ENCODE measurements at places on chromosomes 7 and 10. TPM values are rescaled to one million over a fixed set of nuclear protein-coding genes. Genes with fewer than 3 reads are reported as not detected.

- DNase-seq, result no peak
- no peak overlapping the region for H3K27ac ChIP-seq
- no peak overlapping the region for H3K4me3 ChIP-seq
- no peaks in the 10 kb centered on the region for H3K27me3 ChIP-seq
- H3K4me1 ChIP-seq, result peaks cover 39% of the 10 kb centered on the region
These were observed 25.8 kb downstream of the TMEM120A start for GRCh38 chr7:75968561-75969001.

DNA sequence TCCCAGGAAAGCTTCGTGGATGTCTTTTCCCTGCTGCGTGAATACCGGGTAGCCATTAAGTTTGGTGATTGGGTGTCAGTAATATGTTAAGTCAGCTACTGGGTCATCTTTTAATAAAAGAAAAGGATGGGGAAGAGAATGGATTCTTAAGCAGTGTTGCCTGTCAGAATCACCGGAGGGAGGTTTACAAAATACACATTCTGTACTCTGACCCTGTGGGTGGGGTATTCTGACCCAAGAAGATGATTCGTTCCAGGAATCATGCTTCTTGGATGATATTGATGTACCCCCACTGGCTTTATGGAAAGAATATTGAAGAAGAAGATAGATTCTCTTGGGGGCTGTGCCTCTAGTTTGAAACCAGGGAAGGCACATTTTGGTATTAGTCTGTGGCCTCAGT is 18.3 kb downstream of the SGPL1 start:
- DNase-seq, result no peak
- no peak overlapping the region for H3K4me3 ChIP-seq
- H3K4me1 ChIP-seq, result peaks cover 18% of the 10 kb centered on the region
- no peak overlapping the region for H3K27ac ChIP-seq
- H3K36me3 ChIP-seq, result no peaks in the 10 kb centered on the region

GRCh38 chr7:128899392-128899791 is 11.1 kb downstream of the KCP start:
- H3K36me3 ChIP-seq, result no peaks in the 10 kb centered on the region
- DNase-seq, result no peak
- no peak overlapping the region for H3K27ac ChIP-seq
- no peaks in the 10 kb centered on the region for H3K4me1 ChIP-seq

The CALHM3 gene
- 0.39 TPM for total RNA-seq

GRCh38 chr7:96144260-96144526 is 177.7 kb downstream of the SLC25A13 start:
- no peak for DNase-seq
- H3K4me1 ChIP-seq, result no peaks in the 10 kb centered on the region
- H3K4me3 ChIP-seq, result no peak overlapping the region
- H3K36me3 ChIP-seq, result no peaks in the 10 kb centered on the region

- H3K27me3 ChIP-seq, result no peaks in the 10 kb centered on the region
- no peak overlapping the region for H3K27ac ChIP-seq
- no peaks in the 10 kb centered on the region for H3K36me3 ChIP-seq
- no peak overlapping the region for H3K4me3 ChIP-seq
These were observed 27.3 kb downstream of the UBE3C start for GRCh38 chr7:157165987-157166386.

The TDRD1 gene
- 32.3 TPM for total RNA-seq

DNA sequence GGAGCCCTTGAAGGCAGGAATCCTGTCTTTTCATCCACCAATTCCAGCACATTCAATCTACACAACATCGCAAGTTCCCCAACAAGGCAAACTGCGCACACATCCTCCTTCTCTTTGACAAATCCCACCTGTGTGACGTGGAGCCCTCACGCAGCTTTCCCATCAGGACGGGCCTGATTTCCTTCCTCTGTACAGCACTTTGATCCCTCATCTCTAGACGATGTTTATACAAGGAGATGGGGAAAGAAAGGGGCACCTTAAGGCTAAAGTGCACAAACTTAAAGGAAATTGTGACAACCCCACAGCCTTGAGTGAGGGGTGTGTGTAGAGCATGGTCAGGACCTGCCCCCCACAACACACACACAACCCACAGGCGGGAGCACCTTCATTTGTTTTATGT is 97.2 kb downstream of the PRKAG2 start:
- H3K27me3 ChIP-seq, result no peaks in the 10 kb centered on the region
- no peaks in the 10 kb centered on the region for H3K36me3 ChIP-seq
- no peak overlapping the region for H3K27ac ChIP-seq

DNA sequence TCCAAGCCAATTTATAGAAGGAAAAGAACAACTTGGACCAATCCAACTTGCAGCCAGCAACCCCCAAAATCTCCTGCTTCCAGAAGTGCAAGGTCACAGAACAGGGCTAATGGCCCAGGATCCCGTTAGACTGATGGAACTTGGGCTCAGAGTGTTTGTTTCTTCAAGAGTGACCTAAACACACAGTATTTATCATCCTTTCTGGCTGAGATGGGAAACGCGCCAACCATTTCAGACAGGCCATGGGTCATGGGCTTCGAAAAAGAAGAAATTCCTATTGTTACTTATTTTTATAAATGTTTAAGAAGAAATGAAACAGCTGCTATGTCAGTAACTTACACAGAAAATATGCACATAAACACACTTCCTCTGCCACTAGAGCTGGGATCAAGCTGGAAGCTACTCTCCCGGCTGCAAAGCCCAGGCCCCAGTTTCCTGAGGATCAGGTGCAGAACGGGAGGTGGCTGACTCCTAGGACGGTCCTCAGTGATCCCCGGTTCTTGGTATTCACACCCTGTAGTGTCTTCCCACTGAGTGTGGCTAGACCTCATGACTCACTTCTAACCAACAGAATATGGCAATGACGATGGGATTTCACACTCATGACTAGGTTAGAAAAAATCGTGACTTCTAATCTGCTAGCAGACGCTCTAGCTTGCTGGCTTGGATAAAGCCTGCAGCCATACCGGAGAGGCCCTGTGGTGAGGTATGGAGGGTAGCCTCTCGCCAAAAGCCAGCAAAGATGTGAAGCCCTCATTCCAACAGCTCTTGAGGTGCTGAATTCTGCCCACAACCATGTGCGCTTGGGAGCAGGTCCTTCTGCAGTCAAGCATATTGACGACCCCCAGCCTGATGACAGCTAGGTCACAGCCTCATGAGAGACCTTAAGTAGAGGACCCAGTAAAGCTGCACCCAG is 60.2 kb downstream of the CHST15 start:
- H3K27me3 ChIP-seq, result no peaks in the 10 kb centered on the region
- peaks cover 15% of the 10 kb centered on the region for H3K4me1 ChIP-seq
- no peak overlapping the region for H3K4me3 ChIP-seq
- DNase-seq, result peak; percentile 56
- H3K27ac ChIP-seq, result no peak overlapping the region

DNA sequence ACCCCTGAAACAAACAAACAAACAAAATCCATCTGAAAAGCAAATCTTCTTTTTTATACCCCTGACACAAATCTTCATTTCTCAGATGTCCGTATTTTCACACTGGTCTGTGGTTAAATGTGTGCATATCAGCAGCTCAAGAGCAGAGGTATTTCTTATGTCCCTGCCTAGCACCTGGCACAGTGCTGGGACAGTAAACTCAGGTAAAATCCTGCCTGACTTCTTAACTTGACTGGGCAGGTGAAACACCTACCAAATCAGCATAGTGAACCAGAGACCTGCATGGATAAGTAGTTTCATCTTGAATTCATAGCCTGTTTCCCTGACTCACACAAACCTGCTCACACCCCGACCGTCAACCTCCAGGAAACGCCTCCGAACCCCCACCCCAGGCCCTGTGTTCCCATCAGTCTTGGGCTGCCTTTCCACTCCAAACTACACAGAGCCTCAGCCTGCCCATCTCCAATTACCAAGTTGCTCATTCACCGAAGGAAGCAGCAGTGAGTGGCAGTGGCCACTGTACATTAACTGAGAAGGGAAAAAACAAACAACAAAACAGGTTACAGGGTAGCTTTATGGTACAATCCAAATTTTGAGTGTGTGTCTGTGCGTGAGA is 109.9 kb downstream of the HECTD2 start:
- DNase-seq, result no peak
- H3K27ac ChIP-seq, result peak overlapping the region; percentile 17
- no peak overlapping the region for H3K4me3 ChIP-seq

- no peak overlapping the region for H3K27ac ChIP-seq
- no peaks in the 10 kb centered on the region for H3K27me3 ChIP-seq
- no peaks in the 10 kb centered on the region for H3K4me1 ChIP-seq
- H3K4me3 ChIP-seq, result no peak overlapping the region
These were observed 1.9 kb downstream of the RNF32 start for GRCh38 chr7:156642306-156643045.

GRCh38 chr7:88985295-88985694 is 189.8 kb upstream of the TEX47 start:
- no peak overlapping the region for H3K4me3 ChIP-seq
- no peaks in the 10 kb centered on the region for H3K36me3 ChIP-seq
- no peak for DNase-seq
- H3K4me1 ChIP-seq, result no peaks in the 10 kb centered on the region
- H3K27me3 ChIP-seq, result no peaks in the 10 kb centered on the region

Data from testis (tissue), 5 donors.